Kidney glomerular epithelial cell (primary cell): ENCODE measurements at places on chromosomes 5 and 9.
A peak's percentile ranks its signal among the peaks of the same experiment; 100 is the strongest.

DNA sequence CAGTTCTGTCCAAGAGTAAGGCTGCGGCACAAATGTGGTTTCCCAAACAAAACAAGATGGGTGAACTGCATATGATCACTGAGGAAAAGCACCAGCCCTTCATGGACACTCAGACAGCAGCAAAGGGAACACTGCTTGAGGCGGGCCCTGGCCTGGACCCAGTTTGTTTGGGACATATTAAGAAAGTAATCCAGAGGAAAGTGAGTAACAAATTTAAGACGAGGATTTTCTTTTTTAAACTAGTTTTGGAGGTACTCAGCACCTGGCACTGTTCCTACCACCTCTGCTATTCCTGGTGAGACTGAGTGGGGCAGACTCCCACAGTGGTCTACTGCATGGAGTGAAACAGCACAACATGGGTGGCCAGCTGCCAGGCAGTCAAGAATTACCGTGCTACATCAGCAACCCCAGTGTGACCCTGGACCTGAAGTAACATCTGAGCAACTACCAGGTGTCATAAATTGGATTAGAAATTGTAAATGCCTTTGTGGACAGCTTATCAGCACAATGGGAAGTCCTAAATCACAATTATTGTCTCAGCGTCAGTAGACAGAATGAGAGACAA, 28.5 kb downstream of the P4HA2 start:
- no peak for DNase-seq

GRCh38 chr9:1535051-1535450, 480.1 kb upstream of the SMARCA2 start:
- no peak for DNase-seq

GRCh38 chr9:111037356-111037707, 938 bp downstream of the LPAR1 start:
- DNase-seq: no peak

- peak; percentile 50 for DNase-seq
Observed at GRCh38 chr5:143011585-143011984, 241.4 kb downstream of the ARHGAP26 start.

GRCh38 chr5:77632526-77633206, 5.8 kb downstream of the OTP start:
- no peak for DNase-seq
